ENCODE measurements at places on chromosomes 13 and 19.

- DNase-seq, result no peak
Observed at GRCh38 chr13:111039735-111040134, 75.4 kb upstream of the ARHGEF7 start.

DNA sequence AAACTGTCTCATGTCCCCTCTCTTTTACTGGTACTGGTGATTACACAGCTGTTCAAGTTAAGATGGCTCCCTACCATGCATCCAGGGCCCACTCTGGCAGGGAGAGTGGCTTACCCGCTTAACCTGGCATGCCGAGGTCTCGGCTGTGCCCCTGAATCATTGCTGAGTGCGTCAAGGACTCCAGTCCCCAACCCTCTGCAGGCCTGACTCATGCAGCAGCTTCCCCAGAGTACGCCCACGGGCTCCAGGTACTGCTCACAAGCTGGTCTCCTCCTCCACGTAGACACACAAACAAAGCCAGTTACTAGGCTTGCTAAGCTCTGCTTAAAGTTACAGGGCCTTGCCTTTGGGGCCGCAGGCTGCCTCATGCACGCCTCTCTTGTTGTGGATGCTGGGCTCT, 447.4 kb downstream of the COG6 start:
- peak; percentile 82 for DNase-seq

GRCh38 chr13:72293206-72293605, 426.2 kb upstream of the DACH1 start:
- no peak for DNase-seq

DNA sequence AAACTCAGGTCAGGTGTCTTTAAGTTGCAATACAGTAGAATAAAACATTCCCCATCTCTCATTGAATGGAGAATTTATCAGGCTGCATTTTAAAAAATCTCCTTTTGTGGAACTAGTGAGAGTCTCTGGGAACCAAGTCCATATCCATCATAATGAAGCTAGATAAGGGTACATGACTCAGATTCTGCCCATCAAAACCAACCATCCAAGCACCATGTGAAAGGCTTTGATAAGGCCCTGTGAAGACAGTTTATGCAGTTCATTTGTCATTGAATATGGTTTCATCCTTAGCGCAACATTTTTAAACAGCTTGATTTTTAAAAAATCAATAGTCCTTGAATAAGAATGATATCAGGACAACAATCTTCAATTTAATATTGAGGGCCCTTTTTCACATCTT, 56.3 kb upstream of the DIAPH3 start:
- DNase-seq, result no peak

DNA sequence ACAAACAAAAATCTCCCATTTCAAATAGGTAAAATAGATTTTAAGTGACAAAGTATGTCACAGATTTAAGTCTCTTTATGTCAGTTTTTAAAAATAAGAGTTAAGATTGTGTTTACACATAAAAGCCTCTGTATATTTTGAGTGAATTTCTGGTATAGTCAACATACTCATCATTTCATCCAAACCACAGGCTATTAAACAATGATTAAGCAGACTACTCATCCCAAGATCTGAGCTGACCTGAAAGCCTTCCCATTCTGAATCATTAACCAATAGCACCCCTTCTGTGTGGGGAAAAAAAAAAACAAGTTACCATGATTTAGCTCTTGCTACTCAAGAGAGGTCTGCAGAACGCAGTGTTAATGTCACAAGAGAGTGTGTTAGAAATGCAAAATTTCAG, 284.4 kb upstream of the NBEA start:
- DNase-seq, result no peak

GRCh38 chr13:49676581-49677298, 14.5 kb downstream of the EBPL start:
- no peak for DNase-seq

Measured in activated CD4-positive, CD25-positive, alpha-beta regulatory T cell (primary cell).